NCI-H774 (cell line): ENCODE measurements at places on chromosomes 1 and 21.
A peak's percentile ranks its signal among the peaks of the same experiment; 100 is the strongest.

DNA sequence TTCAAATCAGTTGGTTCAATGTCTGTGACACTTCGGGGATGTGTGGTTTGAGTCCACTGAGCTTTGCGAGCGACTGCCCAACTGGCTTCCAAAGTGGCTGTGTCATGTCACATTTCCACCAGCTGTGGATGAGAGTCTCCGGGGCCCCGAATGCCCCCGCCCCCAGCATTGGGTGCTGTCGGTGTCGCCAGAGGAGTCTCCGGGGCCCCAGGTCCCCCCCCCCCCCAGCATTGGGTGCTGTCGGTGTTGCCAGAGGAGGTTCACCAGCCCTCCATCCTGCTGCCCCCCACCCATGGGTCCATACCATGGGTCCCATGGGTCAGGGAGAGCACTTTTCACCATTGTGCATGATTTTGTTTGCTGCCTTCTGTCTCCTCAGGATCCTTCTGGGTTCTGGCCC lies 9.0 kb upstream of the SMYD3 start:
- DNase-seq = no peak

- DNase-seq = no peak
Measured at GRCh38 chr1:8671306-8671917, 146.0 kb downstream of the RERE start.

DNA sequence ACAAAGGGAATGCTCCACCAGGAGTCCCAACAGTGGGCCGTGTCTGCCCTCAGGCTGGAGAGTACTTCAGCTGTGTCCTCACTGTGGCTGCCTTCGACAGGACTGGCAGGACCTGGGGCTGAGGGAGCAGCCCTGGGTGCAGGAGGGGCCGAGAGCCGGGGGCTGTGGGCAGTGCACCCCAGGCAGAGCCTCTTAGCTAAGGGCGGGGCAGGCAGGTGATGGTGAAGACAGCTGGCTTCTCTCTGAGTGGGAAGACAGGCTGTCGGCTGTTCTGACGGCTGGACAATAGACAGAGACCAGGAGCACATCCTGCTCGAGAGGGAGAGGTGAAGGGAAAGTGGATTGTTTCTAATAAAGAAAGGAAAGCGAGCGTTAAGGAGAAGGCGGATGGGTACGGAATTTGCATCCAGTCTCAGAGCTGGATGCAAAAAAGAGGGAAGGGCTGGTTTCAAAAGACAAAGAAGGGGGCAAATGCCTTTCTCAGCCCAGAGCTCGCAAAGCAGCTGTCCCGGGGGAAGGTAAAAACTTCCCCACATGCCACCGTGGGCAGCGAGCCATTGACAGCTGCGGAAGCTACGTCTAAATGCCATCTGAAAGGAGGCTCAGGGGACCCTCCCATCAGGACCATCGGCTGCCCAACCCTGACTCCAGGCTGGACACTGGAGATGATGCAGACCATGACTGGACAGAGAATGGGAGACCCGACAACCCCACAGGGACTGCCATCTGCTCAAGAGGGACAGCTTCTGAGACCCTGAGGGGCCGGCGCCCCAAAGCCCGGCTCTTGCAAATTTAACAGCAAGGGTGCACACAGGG lies 92.0 kb downstream of the STUM start:
- no peak for DNase-seq

GRCh38 chr1:15323351-15323988 lies 76.4 kb downstream of the FHAD1 start:
- peak; percentile 19 for DNase-seq

DNA sequence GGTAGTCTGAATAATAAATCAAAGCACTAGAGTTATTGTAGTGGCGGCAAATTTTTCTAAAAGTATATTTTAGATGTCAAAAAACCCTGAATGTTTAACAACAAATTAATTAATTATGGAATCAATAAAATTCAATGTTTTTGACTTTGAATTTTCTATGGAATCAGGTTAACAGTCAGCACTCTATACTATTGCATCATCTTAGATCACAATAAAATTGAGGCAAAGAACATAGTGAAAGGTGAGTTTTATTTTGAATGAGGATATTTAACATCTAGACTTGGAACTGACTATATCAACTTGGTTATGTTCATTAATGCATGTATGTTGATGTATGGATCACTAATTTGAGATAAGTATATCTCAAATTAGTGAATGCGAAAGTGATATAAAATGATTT lies 148.5 kb downstream of the TNFSF18 start:
- DNase-seq = no peak

GRCh38 chr1:11970441-11971185 lies 9.6 kb upstream of the MFN2 start:
- no peak for DNase-seq

DNA sequence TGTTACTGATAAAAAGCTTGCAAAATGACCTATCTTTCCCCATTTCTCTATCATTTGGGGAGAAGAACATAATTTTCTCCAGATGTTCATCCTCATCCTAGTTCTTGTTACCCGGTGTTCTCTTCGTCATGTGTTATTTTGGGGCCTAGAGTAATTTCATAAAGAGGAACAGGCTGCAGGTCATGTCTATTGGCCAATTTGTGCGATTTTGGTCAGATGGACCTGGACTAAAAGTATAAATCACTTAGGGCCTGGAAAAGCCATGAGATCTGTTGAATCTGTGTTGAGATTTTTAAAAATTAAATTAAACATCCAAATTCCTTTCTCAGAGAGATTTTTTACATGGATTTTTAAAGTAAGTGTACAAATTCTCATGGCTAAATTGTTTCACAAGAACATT lies 241.3 kb upstream of the PLXNA2 start:
- DNase-seq = no peak

GRCh38 chr1:113747376-113747775 lies 11.9 kb downstream of the PHTF1 start:
- DNase-seq = no peak

DNA sequence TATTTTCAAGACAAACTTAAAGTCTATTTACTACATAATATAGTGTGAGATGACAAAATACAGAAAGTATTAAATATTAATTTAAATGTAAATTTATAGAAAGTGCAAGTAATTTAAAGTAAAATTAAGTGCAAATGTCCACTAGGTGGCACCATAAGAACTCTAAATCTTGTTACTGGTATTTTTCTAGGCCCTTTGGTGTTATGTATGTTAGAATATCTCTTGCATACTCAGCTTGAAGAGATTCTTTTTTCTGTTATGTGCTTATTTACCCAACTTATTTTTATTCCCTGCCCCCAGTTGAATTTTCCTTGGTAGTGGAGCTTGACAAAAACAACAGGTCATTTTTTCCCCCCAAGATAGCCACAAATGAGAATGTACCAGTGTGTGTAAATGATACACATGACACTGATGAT lies 71.5 kb downstream of the RPS6KC1 start:
- peak; percentile 45 for DNase-seq

DNA sequence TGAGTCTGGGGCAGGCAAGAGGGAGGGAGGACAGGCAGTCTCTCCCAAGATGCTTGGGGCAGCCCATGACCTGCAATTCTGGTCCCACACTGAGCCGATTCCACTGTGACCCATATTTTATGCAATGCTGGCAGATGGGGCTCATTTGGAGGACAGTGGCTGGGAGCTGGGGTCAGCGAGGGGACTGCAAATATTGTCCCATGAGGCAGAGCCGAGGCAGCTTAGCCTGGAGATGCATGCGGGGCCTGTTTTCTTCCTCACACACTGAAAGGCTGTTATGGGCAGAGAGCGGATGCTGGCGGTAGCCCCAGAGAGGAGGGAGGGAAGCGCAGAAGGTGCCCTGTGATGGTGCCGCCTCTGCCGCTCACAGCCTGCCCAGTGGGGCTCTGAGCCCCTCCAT lies 128.5 kb upstream of the POU3F1 start:
- DNase-seq = no peak

GRCh38 chr1:59290193-59290949 lies 6.5 kb upstream of the FGGY start:
- no peak for DNase-seq

DNA sequence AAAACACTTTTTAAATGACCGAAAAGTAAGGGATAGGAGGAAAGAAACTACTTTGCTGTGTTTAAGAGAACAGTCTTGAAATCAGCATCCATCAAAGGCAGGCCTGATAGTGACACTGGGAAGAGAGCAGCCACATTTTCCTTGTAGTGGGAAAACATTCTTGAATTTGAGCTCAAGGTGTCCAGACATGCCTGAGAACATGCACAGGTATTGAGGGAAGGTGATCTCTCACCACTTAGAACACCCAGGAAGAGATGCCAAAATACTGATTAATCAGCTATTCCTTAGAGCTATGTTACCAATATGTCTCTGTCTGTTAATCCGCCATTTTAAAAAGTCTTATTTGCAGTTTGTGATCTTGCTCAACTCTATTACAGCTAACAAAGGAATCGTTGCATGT lies 25.9 kb downstream of the IL12RB2 start:
- DNase-seq = no peak

DNA sequence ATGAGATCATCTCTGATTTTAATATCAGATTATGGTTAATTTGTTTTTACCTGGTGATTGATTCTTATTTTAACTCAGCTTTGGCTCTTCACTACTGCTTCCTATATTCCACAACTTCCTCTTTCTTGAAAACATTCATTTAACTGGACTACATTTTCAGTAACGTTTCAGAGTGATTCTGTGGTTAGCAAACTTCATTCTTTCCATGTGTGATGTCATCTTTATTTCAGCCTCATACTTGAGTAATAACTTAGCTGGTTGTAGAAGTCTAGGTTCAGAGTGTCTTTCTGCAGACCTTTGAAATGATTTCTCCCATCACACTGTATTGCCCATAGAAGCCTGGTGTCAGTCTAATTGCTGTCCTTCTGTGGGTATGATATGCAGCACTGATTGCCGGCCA lies 36.0 kb upstream of the SLC35F3 start:
- no peak for DNase-seq

- DNase-seq = no peak
Measured at GRCh38 chr1:20589331-20590278, 708 bp downstream of the CDA start.

DNA sequence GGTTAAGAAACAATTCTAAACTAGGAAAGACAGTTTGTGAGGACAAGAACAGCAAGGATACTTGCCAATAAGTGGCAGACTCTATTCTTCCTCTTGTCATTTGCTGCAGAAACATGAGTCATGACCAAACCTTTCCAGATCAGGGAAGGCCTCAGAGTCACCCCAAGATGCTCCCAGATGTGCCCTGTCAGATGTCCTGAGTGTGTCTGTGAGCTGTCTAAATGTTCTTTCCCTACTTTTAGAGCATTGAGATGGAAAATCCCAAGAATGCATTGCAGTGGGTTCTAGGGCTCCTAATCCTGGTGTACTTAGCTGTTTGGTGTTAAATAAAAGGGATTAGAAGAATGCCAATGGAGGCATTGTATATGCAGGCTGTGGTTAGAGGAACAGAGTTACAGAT lies 57.5 kb upstream of the KIAA0040 start:
- no peak for DNase-seq

DNA sequence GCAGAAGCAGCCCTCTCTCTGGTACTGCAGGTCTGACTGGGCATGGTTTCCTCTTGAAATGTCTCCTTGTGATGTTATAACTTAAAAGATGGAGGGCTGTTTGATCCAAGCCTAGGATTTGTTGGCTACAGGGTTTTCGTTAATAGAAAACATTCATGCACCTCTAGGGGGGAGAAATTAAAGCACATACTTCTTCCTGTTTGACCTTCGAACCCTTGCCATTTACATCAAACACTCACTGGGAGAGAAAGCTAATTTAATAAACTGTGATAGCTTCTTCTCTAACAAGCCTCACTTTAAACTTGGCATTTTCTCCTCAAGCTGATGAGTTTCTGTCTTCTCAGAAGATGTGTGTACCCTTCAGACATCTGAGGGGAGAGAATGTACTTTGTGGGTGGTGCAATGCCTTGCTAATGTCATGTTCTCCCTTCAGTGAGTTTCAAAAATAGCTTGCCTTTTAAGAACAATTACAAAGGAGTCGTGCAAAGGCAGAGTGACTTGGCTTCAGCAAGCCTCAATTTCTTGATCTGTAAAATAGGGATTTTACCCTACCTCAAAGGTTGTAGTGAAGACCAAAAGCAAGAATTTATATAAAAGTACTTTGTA lies 20.4 kb downstream of the CACHD1 start:
- DNase-seq = no peak

GRCh38 chr1:199551967-199552565 lies 475.4 kb upstream of the NR5A2 start:
- DNase-seq = peak; percentile 58

GRCh38 chr21:39189857-39190604 lies 6.8 kb upstream of the PSMG1 start:
- DNase-seq = no peak

- no peak for DNase-seq
Measured at GRCh38 chr1:232983375-232983774, 33.0 kb downstream of the NTPCR start.

DNA sequence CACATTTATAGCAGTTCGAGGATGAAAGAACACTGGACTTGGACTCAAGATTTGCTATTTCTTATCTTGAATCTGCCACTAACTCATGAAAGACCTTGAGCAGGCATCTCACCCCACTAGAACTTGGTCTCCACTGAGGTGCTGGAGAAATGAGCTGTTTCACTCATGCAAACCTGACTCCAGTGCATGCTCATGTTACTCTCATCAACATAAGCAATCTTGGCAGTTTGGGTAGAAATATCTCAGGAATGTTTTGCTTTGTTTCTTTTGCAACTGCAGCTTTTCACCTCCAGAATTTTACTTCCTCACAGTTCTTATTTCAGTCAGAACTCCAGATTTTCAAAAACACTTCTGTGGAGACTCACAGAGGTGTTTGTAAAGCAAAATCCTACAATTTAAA lies 46.2 kb upstream of the DAB1 start:
- DNase-seq = no peak

DNA sequence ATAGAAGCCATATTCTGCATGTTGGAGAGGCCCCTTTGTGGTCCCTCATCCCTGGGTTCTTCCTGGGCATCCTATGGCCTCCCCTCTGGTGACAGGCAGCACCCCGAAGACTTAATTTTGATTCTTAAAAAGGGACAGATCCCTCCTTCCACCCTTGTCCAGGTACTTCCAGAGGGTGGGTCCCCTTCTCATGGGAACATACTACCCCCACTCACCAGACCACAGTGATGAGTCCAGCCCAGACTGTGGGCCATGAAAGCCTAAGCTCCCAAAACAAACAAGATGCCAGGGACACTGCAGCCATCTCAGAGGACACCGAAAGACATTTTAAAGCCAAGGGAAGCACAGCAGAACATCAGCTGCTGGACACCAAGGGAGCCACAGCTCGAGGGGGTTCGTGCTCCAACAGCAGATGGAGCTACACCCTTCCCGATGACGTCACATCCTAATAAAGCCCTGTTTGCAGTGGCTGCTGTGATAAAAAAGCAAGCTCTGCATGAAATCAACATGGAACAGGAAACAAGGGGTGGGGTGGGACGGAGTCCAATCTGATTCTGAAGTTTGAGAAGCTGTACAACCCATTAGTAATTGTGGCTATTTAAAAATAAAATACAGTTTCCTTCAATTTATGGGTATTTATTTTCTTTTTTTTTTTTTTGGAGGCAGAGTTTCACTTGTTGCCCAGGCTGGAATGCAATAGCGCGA lies 32.4 kb downstream of the GNB1 start:
- peak; percentile 6 for DNase-seq

- no peak for DNase-seq
Measured at GRCh38 chr1:220784751-220785150, 2.0 kb upstream of the MTARC1 start.
